ENCODE measurements at places on chromosomes 3 and 15.

DNA sequence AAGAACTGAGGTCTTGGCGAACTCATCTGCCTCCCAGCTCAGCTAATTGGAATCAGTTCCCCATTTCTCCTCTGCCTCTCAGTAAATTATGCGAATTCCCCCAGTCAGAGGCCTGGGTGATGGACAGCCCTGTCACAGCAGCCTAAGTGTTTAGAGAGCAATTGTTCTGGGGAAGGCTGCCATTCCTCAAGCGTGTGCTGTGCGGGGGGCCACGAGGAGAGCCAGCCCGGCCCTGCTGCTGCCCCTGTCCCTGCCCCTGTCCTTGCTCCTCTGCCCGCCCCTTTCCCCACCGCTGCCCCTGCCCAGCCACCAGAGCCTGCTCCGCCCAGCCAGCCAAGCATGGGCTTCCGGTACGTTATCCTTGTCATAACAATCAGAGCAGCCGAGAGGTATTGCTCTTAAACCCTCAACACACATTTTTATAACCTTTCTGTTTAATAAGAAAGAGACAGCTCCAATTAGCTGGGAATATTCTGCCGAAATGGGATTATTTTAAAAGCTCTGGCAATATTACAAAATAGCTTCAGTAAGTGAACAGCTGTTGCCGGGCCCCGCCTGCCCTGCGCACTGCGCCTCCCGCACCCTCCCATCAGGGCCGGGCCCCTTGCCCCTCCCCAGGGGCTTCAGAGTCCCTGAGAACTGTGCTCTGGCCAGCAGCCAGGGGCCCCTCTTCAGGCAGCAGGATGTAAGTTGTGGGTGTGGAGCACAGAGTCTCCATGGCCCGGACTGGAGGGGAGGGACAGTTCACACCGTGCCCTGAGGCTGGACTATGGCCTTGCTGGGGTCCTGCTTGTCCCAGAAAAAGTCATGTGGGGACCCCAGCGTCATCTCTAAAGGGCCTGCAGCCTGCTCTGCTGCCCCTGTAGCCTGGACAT lies 12.4 kb upstream of the CACNA2D2 start:
- DNase-seq, result no peak

DNA sequence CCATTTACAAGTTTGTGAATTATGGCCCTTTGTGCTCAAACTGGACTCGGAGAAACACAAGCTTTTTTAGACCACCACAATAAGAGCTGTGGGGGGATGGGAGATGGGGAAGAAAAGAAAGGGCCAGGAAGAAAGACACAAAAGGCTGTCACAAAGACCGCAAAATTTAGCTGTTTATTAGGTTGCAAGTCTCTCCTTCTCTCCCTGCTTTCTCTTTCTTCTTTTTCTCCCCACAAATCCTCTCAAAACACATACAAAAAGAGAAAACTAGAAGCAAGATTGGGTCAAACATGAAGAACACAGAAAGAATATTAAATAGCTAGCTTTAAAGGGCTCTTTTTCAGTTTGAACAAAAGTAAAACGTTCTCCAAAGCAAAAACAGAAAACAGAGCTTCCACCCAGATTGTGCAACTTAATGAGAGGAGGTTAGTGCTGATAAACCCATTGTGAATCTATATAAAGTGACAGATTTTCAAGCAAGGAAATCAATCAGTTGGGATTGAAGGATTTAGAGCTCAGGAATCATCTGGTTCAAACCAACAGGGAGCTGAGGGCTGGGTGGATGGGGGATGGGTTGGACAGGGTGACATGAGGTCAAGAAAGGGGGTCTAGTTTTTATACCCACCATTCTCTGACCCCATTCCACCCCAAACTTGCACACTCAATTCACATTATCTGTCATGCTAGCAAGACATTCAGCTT lies 87.3 kb downstream of the DHX30 start:
- DNase-seq, result no peak

DNA sequence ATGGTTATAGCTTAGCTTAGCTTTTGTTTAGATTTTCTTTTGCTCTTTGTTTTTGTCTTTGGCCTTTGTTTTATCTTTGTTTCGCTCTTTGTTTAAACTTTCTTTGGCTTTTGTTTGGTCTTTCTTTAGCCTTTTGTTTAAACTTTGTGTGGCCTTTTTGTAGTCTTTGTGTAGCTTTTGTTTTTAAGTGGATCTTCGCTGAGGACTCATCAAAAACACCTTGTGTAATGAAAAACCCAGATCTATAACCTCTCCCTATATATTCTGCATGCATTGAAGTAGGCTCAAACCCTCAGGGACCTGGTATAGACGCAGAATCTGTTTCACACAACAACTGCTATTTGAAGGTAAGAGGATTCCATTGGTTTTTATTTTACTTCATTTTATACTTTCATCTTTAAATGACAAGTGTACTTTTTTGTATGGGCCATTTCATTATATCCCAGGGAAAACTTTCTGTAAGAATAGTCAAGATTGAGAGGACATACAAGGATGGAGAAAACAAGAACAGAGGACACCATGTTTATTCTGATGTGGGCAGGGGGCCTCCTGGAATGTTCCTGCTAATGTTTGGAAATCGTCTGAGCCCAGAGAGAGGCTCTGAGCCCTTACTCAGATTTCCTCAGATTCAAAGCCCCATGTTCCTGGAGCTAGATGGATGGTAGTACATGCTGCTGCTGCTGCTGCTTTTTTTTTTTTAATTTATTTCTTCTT lies at the start of gene MOBP:
Gene MOBP, plus strand, starts transcription at position 287 of the 714 bp plus-strand sequence. CDS start 34,390 bp downstream, outside the sequence.
- DNase-seq, result no peak

- no peak for DNase-seq
Measured at GRCh38 chr15:64232400-64232799, 69.6 kb upstream of the PPIB start.

GRCh38 chr3:143414571-143415253 lies 295.1 kb downstream of the CHST2 start:
- DNase-seq, result no peak

GRCh38 chr3:53155760-53156159 lies 5.2 kb upstream of the PRKCD start:
- no peak for DNase-seq

- no peak for DNase-seq
Measured at GRCh38 chr3:77780278-77780996, 740.5 kb downstream of the ROBO2 start.

DNA sequence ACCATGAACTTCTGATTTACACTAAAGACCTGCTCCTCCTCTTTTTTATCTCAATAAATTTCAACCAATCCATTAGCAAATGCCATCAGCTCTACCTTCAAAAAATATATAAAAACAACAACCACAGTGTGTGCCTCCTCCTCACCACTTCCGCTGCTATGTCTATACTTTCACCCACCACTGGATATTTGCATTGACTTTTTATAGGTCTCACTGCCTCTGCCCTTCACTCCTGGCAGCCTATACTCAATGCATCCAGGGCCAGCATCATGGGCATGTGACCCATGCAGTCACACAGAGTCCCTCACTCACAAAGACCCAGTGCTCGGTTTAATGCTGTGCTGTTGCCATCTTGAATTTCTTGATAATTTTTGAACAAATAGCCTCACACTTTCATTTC lies 53.5 kb upstream of the CCDC54 start:
- DNase-seq, result no peak

- DNase-seq, result no peak
Measured at GRCh38 chr3:191008074-191008473, 145.6 kb upstream of the GMNC start.

DNA sequence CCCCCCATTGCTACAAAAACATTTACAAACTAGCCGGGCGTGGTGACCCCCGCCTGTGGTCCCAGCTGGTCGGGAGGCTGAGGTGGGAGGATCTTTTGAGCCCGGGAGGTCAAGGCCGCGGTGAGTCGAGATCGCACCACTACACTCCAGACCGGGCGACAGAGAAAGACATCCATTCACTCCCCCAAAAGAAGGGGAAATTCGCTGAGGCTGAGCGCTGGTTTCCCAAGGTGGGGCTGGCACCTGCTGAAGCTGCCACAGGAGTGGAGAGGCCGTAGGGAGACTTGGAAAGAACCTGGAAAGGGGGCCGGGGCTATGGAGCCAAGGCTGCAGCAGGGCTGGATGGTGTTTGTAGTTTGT lies 732 bp upstream of the CRTC3 start:
- no peak for DNase-seq

DNA sequence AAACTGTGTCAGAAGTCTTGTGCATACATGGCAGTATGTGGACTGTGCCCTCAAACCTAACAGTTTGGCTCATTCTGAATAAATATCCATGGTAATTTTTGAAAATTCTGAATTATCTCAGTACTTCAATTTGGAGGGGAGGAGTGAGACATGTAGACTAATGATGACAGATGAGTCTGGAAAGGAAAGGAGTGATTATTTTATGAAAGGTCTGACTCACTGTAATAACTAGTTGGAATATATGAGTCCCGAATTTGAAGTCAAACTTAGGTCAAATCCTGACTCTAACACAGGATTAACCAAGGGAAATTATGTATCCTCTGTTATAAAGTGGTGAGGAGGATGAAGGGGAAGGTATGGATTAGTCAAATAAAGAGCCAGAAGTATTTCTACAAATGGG lies 38.6 kb downstream of the SUCNR1 start:
- no peak for DNase-seq

DNA sequence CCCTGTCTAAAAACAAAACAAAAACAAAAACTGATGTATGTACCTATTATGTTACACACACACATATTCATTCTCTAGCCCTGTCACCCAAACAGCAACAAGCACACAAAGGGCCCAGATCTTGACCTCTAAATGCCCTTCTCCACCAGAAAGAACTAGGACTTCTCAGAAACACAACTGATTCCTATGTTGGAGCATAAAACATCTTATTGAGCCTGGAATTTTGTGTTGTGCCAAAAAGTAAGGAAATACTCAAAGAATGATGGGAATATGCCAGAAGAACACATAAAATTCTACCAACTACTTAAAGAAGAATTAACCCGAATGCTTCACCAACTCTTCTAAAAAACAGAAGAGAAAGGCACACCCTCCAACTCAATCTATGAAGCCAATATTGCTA lies 66.7 kb upstream of the OCA2 start:
- DNase-seq, result no peak

GRCh38 chr3:186152361-186152798 lies 43.5 kb upstream of the ETV5 start:
- no peak for DNase-seq

GRCh38 chr3:136547293-136547692 lies 204.9 kb downstream of the STAG1 start:
- DNase-seq, result no peak

- no peak for DNase-seq
Measured at GRCh38 chr3:41239587-41239986, 40.3 kb downstream of the CTNNB1 start.

DNA sequence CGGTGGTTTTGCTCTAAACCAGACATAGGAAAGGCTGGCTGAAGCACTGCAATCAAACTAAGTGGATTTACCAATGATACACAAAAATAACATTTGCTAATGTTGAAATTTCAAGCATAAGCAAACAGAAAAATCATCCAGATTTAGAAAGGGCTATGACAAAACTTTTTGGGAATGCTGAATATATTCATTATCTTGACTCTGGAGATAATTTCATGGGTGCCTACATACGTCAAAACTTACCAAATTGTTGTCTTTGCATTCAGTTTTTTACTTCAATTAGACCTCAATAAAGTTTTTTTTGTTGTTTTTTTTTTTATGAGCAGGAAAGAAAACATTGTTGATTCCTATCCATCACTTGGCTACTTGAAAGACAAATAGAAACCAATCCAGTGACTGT lies 140.8 kb downstream of the NR2E3 start:
- DNase-seq, result no peak

- DNase-seq, result no peak
Measured at GRCh38 chr3:64827431-64827830, 139.6 kb upstream of the ADAMTS9 start.

DNA sequence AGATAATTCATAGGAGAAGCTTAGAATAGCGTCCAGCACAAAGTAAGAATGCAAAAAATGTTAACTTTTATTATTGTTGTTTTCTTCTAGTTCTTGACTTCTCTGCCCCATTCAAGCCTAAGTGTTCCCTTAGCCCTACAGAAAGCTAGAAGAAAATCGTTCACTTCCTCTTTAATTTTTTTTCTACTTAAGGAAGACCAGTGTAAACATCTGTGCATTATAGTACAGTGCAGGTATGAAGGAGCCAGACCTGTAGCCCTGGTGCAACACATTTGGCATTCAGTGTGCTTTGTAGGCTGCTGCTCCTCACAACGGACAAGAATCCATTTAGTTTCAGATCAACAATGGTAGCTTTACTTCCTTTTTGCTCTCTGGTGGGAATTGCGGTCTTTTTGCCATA lies 127.8 kb upstream of the SLC7A14 start:
- no peak for DNase-seq

DNA sequence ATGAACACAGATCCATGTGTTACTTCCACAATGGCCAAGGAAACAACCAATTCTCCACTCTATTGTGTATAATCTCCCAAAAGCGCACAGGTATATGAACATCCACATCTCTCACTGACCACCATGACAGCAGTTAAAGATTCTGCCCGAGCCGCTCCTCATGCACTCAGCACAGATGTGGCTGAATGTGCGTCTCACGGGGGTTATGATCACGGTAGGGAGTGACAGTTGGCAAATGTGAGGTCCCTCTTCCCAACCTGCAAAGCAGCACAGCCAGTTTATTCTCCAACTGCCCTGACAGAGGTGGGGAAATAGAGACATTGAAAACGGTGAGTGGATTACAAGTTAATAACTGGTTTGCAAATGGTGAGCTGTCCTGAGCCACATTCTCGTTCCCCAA lies 17.6 kb downstream of the FOXP1 start:
- DNase-seq, result no peak

GRCh38 chr3:167941234-167941995 lies 154.3 kb downstream of the GOLIM4 start:
- no peak for DNase-seq
